ENCODE measurements at places on chromosomes 5 and 9.

- no peak for DNase-seq
Observed at GRCh38 chr5:573976-574375, 38.2 kb upstream of the CEP72 start.

- no peak for DNase-seq
Observed at GRCh38 chr9:99127356-99128132, 22.6 kb downstream of the TGFBR1 start.

DNA sequence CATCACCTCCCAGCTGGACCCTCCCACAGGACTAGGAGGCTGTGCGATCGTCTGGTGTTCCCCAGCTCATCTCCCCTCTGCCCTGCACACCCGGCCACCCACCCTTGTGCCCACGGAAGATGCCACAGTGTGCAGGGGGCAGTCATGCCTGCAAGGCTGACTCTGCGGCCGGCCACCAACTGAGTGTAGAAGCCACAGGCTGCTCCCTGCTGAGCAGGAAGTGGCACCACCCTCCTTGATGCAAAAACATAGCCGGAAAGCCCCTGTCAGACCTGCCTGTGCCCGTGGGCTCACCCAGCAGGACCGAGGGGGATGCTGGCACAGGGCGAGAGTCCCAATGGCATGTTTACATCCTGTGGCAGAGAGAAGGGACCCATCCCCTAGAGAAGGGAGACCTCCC, 40.3 kb upstream of the SLC12A7 start:
- DNase-seq: no peak

DNA sequence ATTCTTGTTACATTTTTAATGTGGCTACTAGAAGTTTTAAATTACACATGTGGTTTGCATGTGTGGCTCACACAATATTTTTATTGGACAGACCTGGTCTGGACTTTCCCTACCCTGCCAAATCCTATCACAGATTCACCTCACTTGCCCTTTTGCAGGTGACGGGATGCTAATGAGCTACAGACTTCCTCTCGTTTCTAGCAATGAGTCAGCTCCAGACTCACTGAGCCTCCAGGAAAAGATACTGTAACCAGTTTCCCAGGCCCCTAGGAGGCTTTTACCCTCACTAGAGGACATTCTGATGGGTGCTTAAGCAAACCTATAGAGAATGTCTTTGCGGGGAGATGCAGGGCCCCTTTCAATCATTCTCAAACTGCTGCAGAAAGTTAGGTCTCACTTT, 135.4 kb downstream of the WDR41 start:
- no peak for DNase-seq

- no peak for DNase-seq
Observed at GRCh38 chr5:160679567-160680309, 172.3 kb downstream of the ATP10B start.

- no peak for DNase-seq
Observed at GRCh38 chr9:34892886-34893285, 65.2 kb upstream of the PHF24 start.

DNA sequence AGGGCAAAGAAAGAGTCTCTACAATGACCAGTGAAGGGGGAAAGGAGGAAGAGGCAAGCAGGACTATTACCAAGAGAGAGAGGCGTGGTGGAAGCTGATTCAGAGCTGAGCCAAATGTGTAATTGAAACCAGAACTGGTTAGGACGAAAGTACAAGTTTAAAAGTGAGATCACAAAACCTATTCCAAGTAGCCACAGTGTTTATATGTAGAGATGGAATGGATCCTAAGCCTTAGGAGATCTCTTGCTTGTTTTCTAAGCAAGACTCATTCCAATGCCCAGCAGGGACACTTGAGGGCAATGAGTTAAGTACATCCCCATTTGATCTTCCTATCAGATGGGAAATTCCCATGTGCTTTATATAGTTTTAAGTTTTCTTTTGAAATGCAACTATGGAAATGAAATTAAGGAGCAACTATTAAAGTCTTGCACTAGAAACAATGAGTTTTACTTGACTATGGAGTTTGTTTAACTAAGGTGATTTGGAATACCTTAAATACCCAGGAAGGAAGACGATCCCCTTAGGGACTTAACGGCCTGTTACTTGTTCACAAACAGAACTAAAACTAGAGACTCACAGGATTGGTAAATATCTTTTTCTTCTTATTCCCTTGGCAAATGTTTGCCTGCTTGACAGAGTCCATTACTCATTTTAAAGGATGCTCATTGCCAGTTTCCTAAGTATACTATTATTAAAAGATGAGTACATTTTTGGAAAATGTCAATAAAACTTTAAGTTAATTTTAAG, 51.1 kb upstream of the SNX2 start:
- no peak for DNase-seq

- DNase-seq: no peak
Observed at GRCh38 chr9:35518981-35519679, 29.2 kb downstream of the RUSC2 start.

- no peak for DNase-seq
Observed at GRCh38 chr5:170151097-170151831, 45.6 kb downstream of the FOXI1 start.

DNA sequence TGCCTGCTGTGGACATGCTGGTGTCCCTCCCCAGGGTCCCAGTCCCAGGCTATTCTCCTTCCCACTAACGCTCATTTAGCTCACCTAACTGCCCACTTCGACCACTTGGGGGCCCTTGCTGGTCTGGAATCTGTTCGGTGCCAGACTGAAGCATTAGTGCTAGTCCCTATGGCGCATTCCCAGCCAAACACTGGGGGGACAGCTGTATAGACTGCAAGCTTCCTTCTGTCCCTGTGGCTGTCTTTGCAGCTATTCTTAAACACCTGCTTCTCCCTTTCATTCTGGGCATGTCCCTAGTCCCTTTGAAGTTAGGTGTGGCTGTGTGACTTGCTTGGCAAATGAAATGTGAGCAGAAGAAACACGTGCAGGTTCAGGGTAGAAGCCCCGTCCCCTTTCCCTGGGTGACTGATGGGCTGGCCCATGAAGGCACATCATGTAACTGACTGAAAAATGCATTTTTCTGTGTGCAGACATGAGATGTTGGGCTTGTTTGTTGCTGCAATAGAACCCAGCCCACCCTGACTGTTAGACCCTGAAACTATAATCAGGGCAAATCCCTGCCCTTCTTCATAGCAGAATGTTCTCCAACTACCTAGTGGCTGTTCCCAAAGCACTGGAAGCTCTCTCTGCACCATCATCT, 134.4 kb downstream of the BARX1 start:
- DNase-seq: no peak

GRCh38 chr5:54679686-54680085, 162.1 kb downstream of the SNX18 start:
- DNase-seq: no peak

GRCh38 chr5:131979816-131980215, 31.6 kb downstream of the ACSL6 start:
- no peak for DNase-seq

DNA sequence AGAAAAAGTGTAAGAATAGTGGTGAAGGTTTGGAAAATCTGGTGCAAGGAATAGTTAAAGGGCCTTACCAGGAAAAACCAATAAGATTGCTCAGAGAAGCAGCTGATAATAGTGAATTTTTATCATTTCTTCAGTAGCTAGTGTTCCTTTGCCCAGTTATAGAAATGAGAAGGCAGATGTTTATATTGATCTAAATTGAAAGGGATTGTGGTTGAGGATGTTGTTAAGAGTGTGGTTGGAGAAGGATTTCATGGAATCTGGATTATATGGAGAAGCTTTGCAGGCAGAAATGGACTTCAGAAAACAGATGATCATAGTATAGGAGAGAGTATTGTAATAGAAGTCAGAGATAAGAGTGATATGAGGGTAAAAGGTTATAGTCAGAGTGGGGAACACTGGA, 102.6 kb downstream of the XRCC4 start:
- DNase-seq: no peak

DNA sequence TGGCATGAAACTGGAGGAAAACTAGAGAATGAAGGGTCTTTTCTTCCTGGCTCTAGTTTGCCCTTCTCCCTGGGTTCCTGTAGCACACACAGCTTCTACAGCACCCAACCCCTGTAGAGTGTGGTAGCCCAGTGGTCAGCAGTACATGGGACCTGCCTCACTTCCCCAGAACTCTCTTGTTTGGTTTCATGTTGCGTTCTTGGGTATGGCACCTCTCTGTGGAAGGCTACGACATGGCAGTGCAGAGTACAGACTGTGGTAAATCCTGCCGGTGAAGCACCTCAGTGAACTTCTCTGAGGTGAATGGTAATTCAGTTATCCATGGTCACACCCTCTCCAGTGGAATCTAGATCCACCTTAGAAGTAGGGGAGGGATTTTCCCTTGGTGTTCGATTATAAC, 105.5 kb downstream of the TLR4 start:
- no peak for DNase-seq

- DNase-seq: no peak
Observed at GRCh38 chr5:72954389-72954788, 1.5 kb upstream of the FCHO2 start.

DNA sequence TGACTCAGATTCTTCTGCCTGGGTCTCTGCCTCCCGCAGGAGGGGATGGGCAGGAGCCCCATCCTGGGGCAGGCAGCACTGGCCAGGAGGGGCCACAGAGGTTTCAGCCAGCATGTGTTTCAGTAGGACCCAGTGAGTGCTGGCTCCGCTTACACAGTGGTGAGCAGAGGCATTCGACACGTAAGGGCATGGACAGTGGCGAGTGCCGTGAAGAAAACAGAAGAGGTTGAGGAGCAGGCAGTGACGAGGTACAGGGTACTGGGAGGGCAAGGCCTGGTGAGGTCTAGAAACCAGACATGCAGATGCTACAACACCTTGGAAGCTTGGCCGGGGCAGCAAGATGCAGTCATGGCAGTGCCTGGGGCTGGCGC, 41.5 kb downstream of the CACNA1B start:
- no peak for DNase-seq

- DNase-seq: no peak
Observed at GRCh38 chr5:34061993-34062392, 19.0 kb upstream of the C1QTNF3 start.

DNA sequence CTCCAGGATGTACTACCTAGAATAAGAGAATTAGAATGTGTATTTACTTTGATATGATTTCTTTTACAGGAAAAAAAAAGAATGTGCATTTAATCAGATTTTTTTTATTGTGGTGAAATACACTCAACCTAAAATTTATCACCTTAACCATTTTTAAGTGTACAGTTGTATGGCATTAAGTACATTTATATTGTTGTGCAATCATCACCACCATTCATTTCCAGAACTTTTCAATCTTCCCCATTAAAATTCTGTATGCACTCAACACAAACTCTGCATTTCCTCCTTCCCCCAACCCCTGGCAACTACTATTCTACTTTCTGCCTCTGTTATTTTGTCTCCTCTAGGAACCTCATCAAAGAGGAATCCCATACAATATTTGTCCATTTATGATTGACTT, 66.0 kb upstream of the APC start:
- DNase-seq: no peak

DNA sequence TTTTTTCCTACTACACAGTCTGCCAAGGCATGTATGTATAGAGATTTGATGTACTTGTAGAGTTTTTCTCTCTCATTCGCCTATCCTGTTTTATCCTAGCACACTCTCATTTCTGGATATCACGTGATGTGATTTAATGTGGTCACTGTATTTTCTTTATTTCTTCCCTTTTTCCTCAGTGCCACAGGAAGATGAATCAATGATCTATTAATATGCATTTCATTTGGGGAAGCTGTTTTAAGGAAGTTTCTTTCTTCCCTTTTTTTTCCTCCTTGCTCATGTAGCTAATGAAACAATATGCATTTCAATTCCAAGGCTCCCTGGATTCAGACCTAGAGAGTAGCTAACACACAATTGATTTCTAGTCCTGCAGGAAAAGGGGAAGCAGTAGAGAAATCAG, 506.3 kb upstream of the WWC1 start:
- no peak for DNase-seq

GRCh38 chr5:61167382-61167781, 5.1 kb upstream of the SMIM15 start:
- DNase-seq: no peak

DNA sequence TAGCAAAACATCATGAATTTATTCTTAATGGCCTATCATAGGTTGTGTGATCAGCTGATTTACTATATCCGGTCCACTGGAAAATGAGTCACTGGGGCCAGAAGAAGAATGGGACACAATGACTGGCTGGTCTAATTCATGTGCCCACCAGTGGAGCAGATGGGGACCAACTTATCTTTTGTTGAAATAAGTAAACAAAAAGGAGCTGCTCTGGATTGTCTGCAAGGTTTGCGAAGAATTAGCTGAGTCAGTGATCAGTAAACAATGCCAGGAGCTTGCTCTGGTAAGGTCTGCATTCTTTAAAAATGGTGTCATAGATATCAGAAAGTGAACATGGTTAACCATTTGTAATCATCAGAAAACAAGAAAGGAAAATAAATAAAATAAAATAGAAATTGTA, 128.0 kb downstream of the RASEF start:
- DNase-seq: no peak

GRCh38 chr5:171340491-171340890, 31.4 kb downstream of the TLX3 start:
- no peak for DNase-seq

DNA sequence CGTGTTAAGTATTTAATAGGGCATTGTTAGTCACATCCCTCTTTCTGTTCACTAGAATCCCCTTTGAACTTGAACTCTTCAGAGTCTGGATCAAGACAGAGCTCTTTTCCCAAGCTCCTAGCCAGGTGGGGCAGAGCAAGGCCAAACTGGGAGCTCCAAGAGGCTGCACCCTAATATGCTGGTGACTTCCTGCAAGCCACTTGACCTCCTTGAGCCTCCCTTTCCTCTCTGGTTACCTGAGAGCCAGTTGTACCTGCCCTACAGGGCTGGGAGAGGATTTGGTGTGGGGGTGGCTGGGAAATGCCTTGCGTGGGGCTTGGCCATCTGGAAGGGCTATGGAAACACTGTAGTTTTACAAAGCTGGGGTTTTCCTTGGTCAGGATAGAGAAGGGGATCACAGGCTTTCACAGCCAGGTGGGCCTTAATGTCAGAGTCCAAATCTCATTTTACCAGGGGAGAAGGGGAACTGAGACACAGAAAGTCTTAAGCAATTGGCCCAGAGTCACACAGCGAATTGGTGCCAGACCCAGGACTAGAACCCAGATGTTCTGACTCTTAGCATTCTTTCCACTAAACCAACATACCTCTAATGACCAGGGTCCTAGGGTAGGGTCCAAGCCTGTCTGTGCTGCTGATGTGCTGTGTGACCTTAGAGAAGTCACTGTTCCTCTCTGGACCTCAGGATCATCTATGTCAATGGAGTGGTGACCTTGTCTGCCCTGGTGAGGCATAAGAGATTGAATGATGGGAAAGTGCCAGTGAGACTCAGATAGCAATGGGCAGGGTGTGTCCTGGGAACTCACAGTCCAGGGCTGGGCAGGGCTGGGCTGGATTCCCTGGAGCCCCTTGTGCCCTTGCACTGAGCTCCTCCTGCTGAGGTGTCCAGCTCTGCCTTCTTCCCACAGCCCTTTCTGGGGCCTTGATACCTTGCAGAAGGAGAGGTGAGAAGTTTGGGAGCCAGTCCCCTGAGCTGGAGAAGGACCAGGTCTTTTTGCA, 35.8 kb downstream of the GSN start:
- DNase-seq: no peak

GRCh38 chr9:21988056-21988990, 5.9 kb downstream of the CDKN2A start:
- no peak for DNase-seq
